ENCODE measurements at places on chromosomes 1 and 21. TPM values are rescaled to one million over a fixed set of nuclear protein-coding genes. Genes with fewer than 3 reads are reported as not detected.

DNA sequence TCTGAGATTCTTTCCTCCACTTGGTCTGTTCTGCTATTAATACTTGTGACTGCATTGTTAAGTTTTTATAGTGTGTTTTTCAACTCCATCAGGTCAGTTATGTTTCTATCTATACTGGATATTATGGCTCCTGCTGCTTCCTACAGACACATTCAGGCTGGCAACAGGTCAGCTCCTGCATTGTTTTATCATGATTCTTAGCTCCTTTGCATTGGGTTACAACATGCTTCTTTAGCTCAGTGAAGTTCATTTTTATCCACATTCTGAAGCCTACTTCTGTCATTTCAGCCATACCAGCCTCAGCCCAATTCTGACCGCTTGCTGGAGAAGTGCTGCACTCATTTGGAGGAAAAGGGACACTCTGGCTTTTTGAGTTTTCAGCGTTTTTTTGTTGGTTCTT, 37.3 kb upstream of the F3 start:
- H3K27me3 ChIP-seq = no peaks in the 10 kb centered on the region
- peak; percentile 62 for DNase-seq
- peaks cover 27% of the 10 kb centered on the region for H3K4me1 ChIP-seq
- H3K36me3 ChIP-seq = no peaks in the 10 kb centered on the region

SLC9C2 gene
- not detected for total RNA-seq

DNA sequence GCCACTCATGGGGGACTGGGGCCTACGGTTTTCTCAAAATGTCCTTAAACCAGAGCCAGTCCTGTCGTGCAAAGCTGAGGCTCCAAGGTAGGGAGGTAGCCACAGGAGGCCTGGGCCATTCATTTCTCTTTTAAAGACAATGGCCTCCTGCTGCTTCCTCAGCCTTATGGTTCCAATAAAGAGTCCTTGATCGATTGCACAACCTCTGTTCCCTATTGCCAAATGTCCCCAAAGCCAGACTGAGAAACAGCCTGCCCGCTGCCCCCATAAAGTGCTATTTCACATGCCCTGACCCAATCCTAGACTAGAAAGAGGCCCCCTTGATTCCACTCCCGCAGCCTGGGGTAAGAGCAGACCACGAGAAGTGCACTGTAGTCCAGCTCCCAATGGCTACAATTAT, 166.7 kb downstream of the CLIC6 start:
- H3K27ac ChIP-seq = peak overlapping the region; percentile 97
- H3K27me3 ChIP-seq = no peaks in the 10 kb centered on the region

DNA sequence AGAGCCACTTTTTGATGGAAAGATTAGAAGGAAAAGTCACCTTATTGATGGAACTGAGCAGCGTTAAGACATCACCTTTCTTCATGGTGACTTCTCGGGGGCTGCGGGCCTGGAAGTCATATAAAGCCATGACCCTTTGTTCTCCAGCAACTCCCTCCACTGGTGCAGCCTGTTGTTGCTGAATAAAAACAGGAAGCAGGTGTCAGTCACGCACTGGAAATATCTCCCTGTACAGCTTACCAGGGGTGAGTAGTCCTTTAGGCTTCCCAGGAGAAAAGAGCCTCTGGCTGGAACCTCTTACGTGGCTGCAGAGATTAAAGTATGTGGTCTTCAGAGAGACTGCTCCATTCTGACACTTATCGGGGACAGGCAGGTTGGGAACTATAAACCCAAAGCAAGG, 31.9 kb downstream of the SPTA1 start:
- no peak overlapping the region for H3K27ac ChIP-seq
- H3K4me1 ChIP-seq = no peaks in the 10 kb centered on the region

IFI44L gene
- total RNA-seq = not detected

FASLG gene
- not detected for total RNA-seq

All from GM23248 (cell line).